ENCODE measurements at places on chromosomes 11 and 22.

DNA sequence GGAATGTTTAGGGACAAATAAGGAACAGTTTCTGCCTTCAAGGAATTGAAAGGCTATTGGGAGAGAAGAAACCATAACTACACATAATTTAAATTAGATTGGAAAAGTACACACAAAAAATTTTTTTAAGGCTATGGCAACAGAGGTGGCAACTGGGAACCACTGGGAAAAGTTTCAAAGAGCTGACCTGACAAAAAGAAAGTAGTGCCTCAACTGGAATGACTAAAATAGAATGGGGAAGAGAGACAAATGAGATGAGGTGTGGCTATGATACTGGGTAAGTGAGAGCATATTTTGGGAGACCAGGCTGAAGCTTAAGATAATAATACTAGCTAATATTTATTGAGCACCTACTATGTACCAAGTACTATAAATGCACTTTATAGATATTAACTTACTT, 2.9 kb upstream of the AKIP1 start:
- no peak for DNase-seq

DNA sequence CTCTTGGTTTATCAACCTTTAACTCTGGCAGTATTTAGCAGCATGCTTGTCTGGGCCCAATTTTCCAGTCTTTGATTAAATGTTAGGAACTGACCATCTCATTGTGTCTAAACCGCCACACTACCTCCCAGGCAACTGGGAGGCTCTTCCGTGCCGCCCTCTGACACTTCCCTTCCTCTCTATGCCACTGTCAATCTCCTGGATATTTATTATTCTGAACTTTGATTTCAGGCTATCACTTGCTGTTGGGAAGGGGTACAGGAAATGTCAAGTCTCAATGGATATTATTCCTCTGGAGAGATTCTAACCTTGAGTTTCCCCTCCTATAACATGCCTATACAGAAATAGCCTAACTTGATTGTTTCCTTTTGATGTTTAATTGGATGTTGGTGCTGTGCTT, 222.9 kb upstream of the NARS2 start:
- DNase-seq, result no peak

DNA sequence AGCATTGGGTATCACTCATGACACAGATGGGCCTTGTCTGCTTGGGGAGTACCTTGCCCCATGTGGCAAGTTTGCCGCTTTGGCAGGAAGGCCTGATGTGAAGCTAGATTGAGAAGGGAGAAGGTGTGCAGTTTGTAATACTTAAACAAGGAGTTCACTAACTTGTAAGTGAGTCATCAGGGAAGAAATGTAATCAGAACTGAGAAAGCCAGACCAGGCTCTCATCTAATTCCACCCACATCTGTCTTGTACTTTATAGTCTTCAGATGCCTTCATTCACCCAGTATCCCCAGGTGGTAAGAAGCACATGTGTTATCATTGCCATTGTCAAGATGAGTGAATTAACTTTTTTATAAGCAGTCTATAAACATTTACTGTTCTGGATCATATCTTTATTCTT, 116.0 kb upstream of the DDI1 start:
- DNase-seq, result no peak

GRCh38 chr11:20353829-20354434, 9.6 kb upstream of the HTATIP2 start:
- no peak for DNase-seq

DNA sequence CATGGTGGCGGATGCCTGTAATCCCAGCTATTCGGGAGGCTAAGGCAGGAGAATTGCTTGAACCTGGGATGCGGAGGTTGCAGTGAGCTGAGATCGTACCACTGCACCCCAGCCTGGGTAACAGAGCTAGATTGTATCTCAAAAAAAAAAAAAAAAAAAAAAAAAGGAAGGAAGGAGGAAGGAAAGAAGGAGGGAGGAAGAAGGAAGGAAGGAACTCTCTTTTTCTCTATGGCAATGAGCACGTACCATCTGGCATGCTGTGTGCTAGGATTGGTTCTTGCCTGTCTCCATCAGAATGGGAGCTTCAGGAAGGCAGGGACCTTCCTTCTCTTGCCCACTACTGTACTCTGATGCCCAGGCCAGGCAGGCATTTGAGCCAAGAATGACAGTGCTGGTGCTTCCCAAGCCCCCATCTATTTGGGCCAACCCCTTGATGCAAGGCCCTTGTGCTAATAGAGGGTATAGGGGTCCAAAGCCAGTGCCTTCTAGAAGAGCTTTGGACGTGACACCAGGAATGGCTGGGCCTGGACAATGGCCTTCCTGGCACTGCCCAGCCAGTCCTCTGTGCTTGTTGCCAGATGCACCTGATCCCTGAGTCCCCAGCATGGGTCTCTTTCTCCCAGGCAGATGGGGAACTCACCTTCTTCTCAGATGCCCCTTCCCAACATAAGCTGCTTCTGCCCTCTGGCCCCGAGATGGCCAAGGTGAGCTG, 10.6 kb upstream of the DGCR8 start:
- no peak for DNase-seq

- no peak for DNase-seq
These were observed 20.5 kb upstream of the CELSR1 start for GRCh38 chr22:46557736-46558480.

- no peak for DNase-seq
These were observed 5.4 kb upstream of the SAC3D1 start for GRCh38 chr11:65035579-65035978.

DNA sequence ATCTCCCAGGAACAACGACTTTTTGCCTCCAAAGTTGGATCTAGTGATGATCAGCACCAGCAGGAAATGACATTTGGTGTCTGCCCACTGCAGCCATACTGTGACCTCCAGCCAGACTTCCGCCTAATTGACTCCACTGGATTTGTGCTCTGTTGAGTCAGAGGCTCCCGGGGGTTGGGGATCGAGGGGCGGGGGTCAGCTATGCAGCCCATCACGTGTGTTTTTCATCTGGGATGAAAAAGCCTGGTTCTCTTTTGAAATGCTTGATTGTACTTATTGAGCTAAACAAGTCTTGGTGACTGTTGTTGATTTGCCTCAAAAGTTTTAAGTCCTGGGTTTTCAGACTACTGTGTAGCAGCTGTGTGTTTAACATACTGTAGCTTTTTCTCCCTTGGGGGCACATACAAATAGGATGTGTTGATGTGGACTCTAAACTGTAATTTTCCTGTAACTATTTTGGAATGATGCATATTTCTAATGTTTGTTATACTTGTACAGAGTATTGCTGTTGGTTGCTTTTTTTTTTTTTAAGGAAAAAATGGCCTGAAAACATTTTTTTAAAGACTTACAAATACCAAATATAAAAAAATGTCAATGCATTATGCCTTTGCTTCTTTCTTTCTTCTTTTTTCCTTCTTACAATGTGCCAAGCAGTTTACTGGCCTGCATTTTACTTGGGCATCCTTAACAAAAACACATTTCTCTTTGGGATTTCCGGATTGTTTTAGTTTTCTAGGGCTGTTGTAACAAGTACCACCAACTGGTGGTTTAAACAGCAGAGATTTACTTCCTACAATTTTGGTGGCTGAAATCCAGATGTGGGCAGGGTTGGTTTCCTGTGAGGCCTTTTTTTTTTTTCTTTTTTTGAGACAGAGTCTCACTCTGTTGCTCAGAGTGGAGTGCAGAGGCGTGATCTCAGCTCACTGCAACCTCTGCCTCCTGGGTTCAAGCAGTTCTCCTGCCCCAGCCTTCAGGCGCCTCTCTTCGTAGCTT, 46.1 kb upstream of the OR4B1 start:
- DNase-seq, result no peak

GRCh38 chr22:26849575-26849974, 192.2 kb downstream of the MIAT start:
- DNase-seq, result no peak

GRCh38 chr22:17380359-17381087, 11.3 kb downstream of the CECR2 start:
- no peak for DNase-seq
